EL (cell line): ENCODE measurements at places on chromosomes 16 and 17.

DNA sequence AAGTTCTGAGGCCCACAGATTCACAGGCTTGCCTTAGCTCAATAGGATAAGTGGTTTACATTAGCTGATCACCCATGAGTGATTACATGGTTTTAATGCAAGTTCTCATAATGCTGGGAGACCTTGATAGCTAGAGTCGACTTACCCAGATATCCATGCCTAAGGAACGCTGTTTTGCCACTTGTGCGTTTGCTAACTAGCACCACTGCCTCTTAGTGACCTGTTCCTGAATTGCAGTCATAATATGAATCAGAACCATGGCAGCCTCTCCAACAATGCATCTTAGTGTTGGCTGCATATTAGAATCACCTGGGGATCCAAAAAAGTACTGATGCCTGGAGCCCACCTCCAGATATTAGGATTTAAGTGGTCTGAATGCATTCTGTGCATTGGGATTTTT lies 251.1 kb upstream of the CDH5 start:
- no peak for DNase-seq

DNA sequence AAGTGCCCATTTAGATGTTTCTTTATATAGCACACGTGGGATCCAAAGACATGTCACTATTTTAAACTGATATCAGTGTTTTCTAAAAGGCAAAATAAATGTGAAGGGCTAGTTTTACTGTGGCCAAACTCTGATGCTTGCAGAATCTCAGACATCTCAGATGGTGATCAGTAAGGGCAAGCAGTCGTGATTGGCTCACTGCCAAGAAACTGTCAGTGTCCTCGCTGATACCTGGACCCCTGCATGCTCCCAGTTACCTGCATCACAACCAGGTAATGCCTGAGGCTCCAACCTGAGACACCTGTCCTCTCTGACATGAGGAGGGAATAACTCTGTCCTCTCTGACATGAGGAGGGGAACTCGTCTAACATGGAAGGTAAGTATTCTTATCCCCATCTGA lies 114.0 kb downstream of the SPECC1 start:
- no peak for DNase-seq

DNA sequence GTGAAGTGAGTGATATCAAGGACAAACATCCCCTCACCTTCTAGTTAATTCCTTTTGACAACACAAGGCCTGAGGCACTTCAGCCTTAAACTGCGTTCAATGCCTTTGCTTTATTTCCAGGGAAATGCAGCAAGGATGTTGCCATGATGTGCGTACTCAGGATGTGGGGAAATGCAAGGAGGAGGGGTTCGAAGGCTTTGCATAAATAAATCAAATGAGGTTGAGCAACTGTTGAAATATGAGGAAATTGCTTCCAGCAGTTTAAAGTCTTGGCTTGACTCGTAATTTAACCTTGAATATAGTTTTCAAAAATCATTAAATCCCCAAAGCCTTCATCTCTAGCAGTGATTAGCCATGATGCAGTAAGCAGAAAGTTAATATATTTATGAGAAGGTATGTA lies 81.8 kb upstream of the CCL2 start:
- DNase-seq: peak; percentile 62

- no peak for DNase-seq
Measured at GRCh38 chr17:72249441-72249840, 128.6 kb downstream of the SOX9 start.

GRCh38 chr17:69486779-69487637 lies 72.5 kb downstream of the MAP2K6 start:
- no peak for DNase-seq

DNA sequence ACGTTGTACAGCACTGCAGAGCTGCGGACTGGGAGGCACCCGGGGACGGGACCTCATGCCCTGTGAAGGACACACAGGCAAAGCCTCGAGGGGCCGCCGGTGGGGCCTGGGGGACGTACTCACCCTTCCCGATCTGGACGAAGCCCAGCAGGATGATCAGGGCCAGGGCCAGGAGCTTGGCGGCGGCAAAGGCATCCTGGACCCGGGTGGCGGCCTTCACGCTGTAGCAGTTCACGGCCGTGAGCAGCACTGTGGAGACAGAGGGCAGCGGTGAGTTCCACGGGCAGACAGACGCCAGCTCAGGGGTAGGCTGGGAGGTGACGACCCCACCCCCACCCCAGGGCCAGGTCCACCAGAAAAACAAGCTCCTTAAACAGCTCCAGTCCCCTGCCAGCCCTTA lies 17.7 kb downstream of the SLC7A5 start:
- DNase-seq: no peak

DNA sequence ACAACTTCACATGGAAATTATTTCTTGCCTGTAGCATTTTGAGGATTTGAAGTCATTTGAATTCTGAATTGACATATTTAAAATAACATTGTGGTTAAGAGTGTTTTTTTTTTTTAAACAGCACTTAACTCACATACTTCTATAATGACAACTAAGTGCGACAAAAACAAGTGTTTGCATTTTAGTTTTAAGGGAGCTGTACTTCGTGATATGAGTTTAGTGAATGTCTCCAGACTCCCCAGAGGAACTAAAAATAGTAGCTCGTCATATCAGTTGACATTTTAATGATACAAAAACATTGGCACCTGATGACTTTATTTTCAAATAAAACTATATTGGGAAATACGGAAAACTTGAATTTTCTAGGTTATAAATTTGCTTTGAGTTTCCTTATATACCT lies 389.6 kb upstream of the MON1B start:
- no peak for DNase-seq
